T1000 (cell line): ENCODE measurements at places on chromosomes 16 and 17.

GRCh38 chr16:70589998-70590471 lies 56.3 kb upstream of the IL34 start:
- no peak for DNase-seq

DNA sequence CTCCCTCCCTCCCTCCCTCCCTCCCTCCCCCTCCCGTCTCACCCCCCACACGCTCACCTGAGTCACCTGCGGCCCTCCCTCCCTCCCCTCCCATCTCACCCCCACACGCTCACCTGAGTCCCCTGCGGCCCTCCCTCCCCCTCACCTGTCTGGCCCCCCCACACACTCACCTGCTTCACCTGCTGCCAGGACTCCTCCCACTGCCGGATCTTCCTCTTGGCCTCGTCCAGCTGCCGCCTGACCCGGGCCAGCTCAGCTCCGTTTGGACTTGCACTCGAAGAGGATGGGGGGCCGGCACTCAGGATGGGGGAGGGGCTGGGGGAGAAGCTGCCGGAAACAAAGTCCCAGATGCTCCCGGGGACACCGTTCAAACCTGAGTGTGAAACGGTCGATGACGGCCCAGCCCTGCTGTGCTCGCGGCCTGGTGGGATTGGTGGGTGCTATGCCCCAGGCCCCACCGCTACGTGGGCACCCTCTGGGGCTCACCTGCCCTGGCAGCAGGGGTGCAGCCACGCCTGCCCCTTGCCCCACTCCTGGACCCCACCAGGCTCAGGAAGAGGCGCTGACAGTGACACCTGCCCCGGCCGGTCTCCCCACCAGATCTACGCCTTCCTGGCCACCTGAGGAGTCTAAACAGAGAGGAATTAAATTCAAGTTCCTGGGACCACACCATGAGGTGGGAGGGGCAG lies 15.9 kb downstream of the GNPTG start:
- DNase-seq = no peak

- no peak for DNase-seq
Observed at GRCh38 chr16:69406780-69407331, 17.6 kb upstream of the CYB5B start.

- DNase-seq = no peak
Observed at GRCh38 chr16:50718061-50718760, 23.7 kb upstream of the CYLD start.

DNA sequence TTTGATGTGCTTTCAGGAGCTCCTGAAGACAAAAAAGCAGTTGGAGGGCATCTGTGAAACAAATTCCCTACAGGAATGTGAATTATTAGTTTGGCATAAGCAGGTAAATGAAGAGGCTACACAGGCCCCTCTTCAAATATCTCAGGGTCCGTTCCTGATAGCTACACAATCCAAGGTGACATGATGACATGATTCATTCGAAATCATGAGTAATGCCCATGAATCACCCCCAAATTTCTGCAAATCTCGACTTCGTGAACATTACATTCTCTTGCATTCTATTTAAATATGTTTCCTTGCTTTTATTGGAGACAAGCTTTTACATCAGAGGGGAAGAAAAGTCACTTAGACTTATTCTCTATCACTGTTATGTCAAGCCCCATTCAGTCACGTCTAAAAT lies 22.3 kb downstream of the GAN start:
- no peak for DNase-seq

DNA sequence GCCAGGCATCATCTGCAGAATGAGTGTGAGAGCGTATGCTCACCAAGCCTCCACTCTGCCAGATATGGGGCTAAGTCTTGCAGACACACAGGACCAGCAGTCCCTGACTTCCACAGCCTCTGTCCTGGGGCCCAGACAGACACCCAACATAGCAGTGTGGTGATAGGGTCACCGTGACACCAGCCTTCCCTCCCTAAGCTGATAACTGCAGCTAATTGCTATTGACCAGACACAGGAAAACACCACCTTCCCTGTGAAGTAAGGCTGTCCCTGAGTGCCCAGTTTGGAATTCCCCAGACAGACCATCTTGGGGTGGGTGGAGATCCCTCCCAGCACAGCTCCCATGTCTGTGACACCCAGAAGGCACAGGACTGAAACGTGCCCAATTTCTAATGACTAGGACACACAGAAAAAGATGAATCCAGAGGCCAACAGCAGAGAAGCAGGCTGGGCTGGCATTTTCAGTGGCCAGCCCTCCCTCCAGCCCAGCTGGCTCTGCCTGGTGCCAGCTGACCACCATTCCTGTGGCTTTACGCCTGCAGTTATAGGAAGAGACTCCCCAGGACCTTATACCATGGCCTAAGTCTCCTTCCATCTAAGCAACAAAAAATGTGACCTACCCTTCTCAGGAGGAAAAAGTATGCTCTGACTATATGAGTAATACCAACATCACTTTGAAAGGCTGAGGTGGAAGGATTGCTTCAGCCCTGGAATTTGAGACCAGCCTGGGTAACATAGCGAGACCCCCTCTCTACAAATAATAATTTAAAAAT lies 30.3 kb downstream of the ATPAF2 start:
- peak; percentile 48 for DNase-seq

DNA sequence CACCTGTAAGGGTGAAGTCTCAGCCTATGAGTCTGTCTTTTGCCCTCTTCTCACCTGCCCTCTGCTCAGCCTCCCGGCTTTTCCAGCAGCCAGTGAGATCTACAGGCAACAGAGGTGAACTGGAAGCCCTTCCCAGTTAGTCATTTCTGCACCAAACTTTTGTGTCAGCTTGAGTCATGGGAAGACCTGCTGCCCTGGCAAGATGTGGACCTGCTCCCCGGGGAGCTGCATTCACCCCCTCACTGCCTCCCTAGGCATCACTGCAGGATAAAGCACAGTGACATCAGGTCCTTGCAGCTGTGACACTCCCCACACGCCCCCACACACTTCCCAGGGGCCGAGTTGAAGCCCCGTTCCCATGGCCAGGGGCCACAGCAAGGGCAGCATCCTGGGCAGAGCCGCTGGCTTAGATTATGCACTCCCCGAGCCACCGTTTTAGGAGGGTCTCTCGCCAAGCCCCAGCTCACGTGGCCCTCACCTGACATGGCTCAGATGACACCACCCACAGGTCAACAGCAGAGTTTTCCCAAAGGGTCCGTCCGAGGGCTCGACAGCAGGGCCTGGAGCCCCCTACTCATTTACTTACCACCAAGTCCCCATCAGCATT lies 6.5 kb upstream of the ABR start:
- peak; percentile 25 for DNase-seq

DNA sequence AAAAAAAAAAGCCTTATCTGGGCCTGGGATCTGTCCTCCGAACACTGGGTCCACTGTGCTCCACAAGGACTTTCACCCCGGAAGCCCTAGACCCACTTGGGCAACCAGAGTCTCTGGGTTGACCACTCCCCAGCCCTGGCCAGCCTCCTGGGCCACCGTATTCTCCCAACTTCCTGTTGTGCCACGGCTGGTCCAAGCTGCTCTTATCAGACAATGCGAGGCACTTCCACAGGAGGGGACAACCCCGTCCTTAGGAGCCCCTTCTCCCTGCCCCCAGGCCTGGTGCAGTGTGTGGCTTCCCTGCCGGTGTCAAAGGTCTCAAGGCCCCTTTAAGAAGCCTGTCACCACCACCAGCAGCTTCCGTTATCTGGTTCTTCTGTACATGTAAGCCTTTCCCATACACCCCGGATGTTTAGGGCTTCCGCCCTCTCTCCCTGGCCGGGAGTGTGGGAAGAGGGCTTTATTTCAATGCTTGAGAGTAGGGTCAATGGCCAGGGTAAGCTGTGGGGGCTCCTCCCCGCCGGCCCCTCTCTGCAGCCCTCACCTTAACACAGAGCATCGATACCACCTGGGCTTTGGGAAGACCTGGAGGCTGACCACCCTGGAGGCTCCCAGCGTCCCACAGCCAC lies 313.0 kb downstream of the SEC14L1 start:
- no peak for DNase-seq

GRCh38 chr16:88754109-88754911 lies 30.7 kb downstream of the PIEZO1 start:
- no peak for DNase-seq

- no peak for DNase-seq
Observed at GRCh38 chr16:74461826-74462225, 40.5 kb upstream of the CLEC18B start.

- DNase-seq = no peak
Observed at GRCh38 chr16:10969615-10970014, 25.3 kb downstream of the CLEC16A start.

DNA sequence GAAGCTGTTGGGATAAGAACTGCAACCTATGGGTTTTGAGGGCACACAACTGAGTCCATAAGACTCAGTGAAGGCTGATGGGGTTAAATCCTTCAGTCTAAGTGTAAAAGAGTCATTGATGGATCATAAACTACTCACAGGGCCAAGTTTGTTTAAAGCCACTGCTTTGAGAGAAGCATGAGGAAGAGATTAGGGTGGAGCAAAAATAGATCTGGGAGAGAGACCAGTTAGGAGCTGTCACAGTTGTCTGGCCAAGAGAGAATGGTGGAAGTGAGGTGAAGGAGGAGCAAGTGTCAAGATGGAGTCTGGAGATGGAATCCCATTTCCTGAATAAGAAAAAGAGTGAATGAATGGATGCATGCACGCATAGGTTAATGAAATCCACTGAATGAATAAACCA lies 379.1 kb upstream of the CDH11 start:
- DNase-seq = no peak

GRCh38 chr17:44832805-44833204 lies 2.7 kb upstream of the GJC1 start:
- DNase-seq = no peak

- no peak for DNase-seq
Observed at GRCh38 chr17:35002876-35003551, 22.7 kb downstream of the LIG3 start.

- no peak for DNase-seq
Observed at GRCh38 chr16:57155702-57156350, 30.0 kb downstream of the PSME3IP1 start.

DNA sequence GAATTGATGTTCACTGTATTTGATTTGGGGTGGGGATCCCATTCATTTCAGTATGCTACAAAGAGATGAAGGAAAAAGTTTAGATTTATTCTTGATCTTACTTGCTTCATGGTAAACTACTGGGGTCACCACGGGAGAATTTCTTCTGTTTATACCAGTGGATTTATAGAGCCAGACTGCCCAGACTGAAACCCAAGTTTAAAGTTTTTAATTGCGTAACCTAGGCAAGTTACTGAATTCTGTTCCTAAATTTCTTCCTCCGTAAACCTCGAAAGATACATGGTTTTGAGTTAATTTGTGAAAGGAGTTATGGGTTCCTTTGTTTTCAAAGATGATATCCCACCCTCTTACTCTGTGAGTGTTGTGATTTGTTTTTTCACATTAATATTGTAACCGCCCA lies 26.4 kb downstream of the PIGL start:
- no peak for DNase-seq

DNA sequence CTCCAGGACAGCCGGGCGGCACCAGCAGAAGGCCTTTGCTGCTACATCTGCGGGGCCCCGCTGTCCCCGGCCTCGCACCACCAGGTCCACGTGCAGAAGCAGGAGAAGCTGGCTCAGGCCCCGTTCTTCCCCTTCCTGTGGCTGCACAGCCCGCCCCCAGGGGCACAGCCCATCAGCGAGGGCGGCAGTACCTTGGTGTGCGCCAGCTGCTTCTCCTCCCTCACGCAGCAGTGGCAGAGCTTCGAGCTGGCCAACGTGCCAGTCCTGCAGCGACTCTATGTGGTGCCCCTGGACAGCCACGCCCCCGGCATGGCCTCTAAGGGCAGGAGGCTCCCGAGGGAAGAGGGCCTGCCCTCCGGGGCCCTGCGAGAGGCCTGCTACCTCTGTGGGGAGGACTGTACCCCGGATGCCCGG lies 58.3 kb upstream of the CIBAR2 start:
- no peak for DNase-seq

GRCh38 chr17:65527857-65528591 lies 33.4 kb downstream of the AXIN2 start:
- no peak for DNase-seq

DNA sequence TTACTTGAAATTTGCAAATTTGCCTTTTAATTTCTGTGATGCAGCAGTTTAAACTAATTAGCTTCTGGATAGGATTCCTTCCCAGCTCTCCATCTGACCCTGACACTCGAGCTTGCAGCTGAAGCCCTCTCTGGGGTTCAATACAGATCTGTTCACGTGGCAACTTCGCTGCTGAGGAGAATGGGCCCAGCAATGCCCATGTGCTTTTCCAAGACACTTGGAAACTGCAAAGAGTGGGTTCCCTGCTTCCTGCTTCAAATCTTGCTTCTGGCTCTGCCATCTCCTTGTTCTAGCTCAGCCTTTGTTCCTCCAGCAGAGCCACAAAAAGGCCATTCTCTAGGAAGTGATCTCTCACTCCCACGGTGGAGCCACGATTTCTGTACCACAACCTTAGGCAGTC lies 50.0 kb upstream of the IRX6 start:
- DNase-seq = no peak

DNA sequence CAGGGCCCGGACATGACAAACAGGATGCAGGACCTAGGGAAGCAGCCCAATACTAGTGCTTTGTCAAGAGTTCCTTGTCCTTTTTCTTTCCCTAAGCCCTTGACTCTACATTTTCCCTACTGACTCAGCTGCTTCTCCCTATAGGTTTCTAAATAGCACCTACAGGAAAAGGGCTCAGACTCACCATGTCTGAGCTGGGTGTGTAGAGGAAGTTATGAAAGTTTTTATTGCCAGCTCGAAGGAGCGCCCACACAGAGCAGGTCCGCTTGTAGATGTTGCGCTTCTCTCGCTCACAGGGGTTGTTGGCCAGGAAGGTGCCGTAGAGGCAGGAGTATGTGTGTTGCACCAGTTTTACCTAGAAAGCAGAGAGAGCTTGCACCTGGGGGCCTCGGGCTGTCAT lies 10.6 kb downstream of the MTMR4 start:
- DNase-seq = no peak

DNA sequence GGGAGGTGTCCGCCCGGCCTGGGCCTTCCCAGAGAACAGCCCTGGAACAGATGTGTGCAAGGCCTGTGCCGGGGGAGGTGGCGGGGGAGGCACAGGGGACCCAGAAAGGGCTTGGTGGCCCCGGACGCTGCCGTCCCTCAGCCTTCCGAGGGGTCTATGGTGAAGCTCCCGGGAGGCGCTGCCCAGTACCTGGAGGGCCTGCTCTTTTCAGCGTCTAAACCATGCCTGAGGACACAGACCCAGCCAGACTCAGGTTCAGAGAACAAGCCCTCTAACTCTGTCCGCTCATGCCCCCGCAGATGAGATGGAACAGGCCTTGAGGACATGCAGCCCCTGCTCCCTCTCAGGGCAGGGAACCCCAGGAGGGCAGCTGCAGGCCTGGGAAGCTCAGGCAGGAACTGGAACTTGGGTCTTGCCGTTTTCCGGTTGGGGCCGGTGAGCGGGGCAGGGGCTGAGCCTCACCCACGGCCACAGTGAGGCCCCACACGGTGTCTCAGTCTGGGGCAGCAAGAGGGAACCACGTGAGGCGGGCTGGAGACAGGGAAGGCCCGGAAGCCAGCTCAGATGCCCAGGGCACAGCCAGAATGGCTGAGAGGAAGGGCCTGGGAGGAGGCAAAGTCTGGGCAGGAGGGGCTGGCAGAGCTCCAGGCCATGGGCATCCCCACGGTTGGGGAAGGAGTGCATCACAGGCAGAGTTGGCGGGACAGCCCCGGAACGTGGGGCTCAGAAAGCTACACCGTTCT lies 12.5 kb downstream of the SLC16A3 start:
- DNase-seq = peak; percentile 81

GRCh38 chr17:20208717-20209116 lies 199.6 kb downstream of the SPECC1 start:
- DNase-seq = no peak

GRCh38 chr16:19694989-19695388 lies 23.0 kb downstream of the KNOP1 start:
- DNase-seq = no peak
